ENCODE measurements at places on chromosomes 1 and 21.

- no peak for DNase-seq
Measured at GRCh38 chr1:201269281-201269680, 14.0 kb upstream of the PKP1 start.

- DNase-seq: peak; percentile 86
Measured at GRCh38 chr1:183655562-183656075, 2.5 kb upstream of the APOBEC4 start.

- DNase-seq: no peak
Measured at GRCh38 chr1:241800640-241801039, 47.4 kb upstream of the EXO1 start.

DNA sequence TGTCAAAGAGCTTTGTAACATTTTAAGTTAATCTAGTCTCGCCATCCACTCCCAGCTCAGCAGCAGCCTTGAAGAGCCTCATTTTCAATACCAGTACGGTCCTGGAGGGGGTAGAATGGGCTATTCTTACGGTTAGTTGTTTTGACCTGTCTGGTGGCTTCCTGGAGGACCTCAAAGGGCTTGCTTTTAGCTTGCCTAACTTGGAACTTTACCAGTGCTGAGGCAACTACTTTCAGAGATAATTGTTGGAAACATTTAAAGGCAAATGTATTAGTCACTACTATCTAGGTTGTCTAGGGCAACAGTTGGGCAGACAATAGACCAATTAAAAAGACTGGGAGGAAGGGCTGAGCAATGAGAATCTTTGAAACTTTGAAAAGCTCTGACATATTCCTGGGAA, 56.0 kb downstream of the TTLL7 start:
- no peak for DNase-seq

- no peak for DNase-seq
Measured at GRCh38 chr21:42187976-42188653, 30.8 kb upstream of the ABCG1 start.

- DNase-seq: peak; percentile 19
Measured at GRCh38 chr1:234047123-234047522, 142.6 kb downstream of the SLC35F3 start.

GRCh38 chr1:29461115-29461739, 224.9 kb downstream of the PTPRU start:
- no peak for DNase-seq

- DNase-seq: no peak
Measured at GRCh38 chr1:197567442-197567841, 207.8 kb downstream of the DENND1B start.

- DNase-seq: no peak
Measured at GRCh38 chr1:174364996-174365736, 82.6 kb upstream of the GPR52 start.

- DNase-seq: no peak
Measured at GRCh38 chr1:7654725-7655124, 116.4 kb upstream of the VAMP3 start.

DNA sequence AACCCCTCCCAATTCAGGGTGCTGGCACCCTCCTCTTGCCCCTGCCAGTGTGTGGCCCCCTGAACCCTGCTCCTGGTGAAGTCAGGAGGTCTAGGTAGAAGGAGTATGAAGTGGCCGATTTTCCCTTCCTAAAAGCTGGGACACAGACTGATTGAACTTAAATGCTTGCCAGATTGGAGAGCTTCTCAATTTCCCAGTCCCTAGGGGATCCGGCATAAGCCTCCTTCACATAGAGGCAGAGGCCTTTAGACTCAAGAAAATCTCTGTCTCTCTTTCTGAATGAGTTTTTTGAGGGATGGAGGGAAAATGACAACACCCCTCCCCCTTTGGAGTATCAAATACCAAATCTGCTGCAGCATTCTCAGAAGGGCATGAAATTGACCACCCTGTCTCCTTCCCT, 51.5 kb downstream of the SYT2 start:
- no peak for DNase-seq

DNA sequence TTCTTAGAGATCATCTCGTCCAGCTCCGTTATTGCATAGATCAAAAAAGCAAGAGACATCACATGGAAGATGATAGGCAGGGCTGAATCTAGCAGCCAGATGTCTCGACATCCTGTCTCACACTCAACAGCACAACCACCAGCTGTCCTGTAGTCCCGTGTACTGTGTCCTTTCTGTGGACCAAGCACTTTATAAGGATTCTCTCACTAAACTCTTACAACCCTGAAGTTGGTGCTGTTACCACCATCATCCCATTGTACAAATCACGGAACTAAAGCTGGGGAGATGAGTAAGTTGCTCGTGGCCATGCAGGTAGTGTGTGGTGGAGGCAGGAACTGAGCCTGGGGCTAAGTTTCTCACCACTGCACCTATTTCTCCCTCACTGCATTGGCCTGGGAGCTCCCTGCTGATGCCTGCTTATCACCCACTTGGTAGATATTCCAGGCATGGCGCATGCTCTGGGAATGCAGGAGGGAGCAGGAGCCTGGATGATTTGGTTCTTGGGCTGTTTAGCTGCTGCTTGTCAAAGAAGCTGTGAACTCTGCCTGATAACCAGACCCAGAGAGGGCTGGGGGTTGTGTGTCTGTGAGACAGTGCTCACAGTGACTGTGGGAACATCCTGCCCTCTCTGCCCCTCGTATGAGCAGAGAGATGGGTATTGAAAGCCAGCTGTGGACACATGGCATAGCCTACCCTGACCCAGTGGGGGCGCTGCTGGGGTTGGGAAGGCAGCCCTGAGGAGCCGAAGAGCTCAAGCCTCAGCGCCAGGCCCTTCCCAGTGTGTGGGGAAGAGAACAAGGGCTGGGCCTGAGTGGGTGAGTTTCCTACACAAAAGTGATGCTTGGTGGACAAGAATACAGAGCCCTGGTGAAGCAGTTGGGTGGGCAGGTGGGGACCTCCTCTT, 13.6 kb downstream of the PPFIA4 start:
- DNase-seq: peak; percentile 54

DNA sequence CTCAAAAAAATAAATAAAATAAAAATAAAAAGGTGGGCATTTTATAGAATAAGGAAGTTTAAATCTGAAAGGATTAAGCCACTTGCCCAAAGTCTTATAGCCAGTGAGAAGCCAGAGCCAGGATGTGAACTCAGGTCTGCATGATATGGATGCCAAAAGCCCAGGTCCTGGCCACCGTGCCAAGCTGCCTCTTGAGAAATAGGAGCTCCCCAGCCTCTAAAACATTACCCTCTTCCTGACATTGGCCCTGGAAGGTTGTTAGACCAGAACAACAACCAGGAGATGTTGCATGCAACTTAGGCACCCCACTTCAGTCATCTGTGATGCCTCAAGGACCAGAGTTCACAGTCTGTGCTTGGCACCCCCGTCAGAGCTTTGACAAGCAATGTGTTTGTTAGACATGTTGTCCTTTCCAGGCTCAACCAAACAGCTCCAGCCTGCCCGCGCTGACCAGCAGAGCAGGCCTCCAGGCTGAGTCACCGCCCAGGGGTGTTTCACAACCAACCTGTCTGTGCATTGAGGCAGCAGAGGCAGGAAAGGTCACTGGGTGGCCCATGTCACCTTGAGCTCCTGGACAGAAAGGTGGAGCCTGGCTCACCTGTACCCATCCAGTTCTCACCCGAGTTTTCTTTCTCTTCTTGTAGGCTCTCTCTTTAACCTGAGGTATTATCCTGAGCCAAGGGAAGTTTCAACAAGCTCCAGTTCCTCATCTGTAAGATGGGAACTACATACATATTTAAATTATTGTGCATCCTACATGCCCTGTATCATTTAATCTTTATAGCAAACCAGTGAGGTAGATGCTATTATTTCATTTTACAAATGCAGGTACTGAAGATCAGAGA, 14.9 kb upstream of the MED18 start:
- DNase-seq: no peak

- DNase-seq: peak; percentile 40
Measured at GRCh38 chr1:6270401-6270800, 9.5 kb upstream of the GPR153 start.

GRCh38 chr1:184156521-184157393, 105.2 kb downstream of the TSEN15 start:
- DNase-seq: peak; percentile 79

DNA sequence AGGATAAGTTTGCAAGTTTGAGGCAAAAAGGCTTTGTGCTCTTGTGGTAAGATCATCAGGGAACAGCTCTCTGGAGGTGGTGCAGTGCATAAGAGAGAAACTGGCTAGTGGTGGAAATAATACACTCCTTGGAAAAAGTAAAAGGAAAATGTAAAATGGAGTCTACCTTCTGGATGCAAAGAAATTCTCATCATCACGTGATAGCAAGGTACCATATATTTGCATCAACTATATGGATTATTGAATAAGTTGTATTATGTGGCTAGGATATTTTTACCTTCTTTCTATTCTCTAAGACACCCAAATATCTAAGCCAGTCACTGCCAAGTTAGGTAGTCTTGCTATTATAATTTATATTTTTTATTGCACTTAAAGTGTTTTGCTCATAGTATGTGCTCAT, 14.0 kb upstream of the LRRC7 start:
- DNase-seq: no peak

GRCh38 chr21:31347435-31348032, 3.5 kb upstream of the TIAM1 start:
- peak; percentile 16 for DNase-seq

DNA sequence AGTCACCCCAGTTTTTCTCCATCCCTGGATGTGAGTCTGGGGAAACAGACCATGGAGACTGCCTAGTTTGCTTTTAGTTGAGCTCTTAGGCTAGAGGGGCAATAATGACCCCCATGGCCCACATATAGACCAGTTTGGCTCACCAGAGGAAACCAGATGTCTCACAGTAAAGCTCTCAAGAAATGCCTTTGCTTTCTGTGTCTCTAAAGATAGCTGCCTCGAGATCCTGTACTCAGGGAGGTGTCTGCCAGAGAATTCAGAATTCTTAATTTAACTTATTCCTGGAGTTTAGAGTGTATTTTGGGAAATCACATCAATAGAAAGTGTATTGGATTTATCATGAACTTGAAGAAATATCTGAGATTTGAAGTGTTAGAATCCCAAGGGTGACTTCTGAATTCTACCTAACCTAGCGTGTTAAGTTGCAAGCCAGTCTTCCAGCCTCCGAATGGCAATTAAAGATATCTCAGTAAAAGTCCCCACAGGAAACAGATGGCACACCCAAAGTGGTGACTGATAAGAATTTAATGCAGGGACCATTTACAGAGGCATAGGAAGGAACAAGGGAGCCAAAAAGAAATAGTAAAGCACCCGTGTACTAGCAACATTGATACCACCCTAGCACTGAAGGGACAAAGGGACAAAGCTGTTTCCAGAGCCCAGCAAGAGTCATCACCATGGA, 37.1 kb downstream of the STYXL2 start:
- DNase-seq: no peak

- no peak for DNase-seq
Measured at GRCh38 chr1:2319291-2319690, 72.1 kb downstream of the MORN1 start.

DNA sequence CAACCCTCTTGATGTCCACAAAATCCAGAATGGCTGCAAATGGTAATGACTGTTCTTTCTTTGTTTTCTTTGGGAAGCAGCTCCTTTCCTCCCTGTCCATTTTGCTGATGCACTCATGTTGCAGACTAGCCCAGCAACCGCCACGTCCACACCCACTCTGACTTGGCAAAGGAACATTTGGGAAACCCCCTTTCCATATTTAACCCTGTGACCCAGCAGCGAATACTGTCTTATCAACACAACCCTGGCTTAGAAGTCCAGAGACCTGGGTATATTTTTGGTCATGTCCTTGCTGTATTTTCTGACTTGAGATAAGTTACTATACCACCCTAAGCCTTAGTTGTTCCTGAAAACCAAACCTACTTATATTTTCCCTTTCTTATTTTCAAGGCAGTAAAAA, 18.1 kb upstream of the SHE start:
- DNase-seq: no peak

- DNase-seq: no peak
Measured at GRCh38 chr1:165313903-165314302, 42.6 kb downstream of the LMX1A start.

- DNase-seq: no peak
Measured at GRCh38 chr1:151862604-151863003, 9.1 kb upstream of the THEM5 start.

DNA sequence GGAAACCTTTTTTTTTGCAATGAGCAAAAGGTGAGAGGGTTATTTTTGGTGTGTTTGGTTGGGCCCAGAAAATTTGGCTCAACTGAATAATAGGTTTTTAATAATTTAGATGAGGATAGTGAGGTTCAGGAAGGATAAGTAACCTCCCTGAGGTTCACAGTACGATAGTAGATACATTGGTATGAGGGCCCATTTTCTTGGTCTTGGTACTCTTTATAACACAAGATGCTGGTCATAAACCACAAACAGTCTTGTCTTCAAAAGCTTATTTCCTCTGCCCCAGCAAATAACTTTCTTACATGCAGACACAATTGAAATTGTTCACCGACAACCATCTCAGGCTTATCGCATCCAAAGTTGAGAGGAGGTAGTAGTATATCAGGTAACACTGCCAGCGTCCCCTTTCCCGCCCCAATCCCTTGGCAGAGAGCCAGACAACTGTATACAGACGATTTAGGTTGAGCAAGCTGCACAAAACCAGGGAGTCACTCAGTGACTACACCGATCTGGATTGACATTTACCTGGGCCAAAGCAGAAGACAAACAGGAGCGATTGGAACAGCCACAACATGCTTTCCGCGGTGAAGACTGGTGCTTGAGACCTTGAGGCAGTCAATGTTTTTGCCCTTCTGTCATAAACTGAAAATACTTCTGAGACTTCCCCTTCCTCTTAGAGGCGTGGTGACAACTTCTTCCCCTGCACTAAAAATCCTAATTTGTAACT, at the start of gene SLAMF6:
Gene SLAMF6, minus strand, starts transcription at position 634 of the 724 bp plus-strand sequence. Its CDS starts 63 bp downstream, at position 571.
- DNase-seq: no peak

DNA sequence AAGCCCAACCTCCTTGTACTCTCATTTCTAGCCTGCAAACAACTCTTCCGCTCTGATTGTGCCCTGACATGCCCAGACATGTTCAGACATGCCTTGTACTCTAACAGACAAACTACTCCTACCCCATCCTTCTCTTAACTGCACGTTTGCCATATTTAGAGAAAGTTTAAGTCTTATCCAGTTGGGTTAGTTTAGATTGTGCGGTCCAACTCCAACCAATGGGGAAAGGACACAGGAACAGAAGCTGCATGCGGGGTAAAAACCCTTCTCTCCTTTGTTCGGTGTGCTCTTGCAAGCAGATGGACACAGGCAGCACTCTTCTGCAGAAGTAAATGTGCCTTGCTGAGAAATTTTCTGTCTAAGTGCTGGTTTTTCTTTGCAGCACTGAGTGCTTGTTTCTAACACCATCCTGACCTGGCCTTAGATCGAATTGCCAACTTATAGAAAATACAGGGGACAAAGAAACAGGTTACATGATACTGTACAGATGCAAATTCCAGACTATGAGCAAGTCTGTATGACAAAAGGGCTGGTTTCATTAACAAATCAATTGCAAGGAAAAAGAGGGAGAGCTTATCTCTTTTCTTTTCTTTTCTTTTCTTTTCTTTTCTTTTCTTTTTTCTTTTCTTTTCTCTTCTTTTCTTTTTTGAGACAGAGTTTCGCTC, 35.8 kb upstream of the IFNGR2 start:
- DNase-seq: no peak

DNA sequence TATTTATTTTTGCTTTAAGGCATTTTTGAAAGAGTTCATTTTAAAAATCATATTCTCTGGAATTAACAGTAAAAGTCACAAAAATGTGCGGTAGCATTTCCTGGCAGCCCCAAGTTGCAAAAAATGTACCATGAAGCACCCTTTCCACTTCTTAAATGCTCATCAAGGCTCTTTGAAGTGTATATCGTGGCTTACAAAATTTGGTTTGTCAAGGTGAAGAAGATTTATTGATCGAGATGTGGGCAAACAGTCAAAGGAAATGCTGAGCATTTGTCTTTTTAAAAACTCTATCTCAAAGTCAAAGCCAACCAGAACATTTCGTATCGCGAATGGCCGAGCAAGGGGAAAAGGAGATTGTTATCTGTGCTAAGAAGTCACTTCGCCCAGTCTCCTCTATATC, 277.5 kb upstream of the KAZN start:
- no peak for DNase-seq

GRCh38 chr1:19073311-19074186, 117.1 kb upstream of the IFFO2 start:
- DNase-seq: no peak
